Ovary (tissue), 10 donors: ENCODE measurements at places on chromosomes 3 and 15. TPM values are rescaled to one million over a fixed set of nuclear protein-coding genes. Genes with fewer than 3 reads are reported as not detected.

OCA2 gene
- total RNA-seq, result 0.68 TPM

HEG1 gene
- total RNA-seq, result 26.0 TPM

THSD4 gene
- 7.1 TPM for total RNA-seq

GOLGA8Q gene
- 1.0 TPM for total RNA-seq

DNA sequence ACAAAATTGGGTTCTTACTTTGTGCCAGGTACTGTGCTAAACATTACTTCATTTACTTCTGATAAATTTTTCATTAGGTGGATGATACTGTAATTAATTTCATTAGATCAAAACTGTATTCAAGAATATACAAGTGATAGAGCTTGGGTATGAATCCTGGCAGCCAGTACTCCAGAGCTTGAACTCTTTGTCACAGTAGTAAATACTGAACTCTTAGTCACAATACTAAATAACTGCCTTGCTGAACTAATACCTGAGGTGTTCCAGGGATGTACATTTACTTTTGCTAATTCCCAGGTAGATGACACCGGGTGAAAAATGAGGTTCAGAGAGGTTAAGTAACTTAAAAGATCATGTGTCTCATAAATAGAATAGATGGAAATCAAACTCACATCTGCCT, 20.3 kb downstream of the FXR1 start:
- peaks cover 2% of the 10 kb centered on the region for H3K4me1 ChIP-seq
- H3K4me3 ChIP-seq, result no peak overlapping the region
- no peak overlapping the region for H3K27ac ChIP-seq
- no peaks in the 10 kb centered on the region for H3K36me3 ChIP-seq
- no peak for DNase-seq

GRCh38 chr15:101057841-101058407, 138.8 kb downstream of the LRRK1 start:
- no peak overlapping the region for H3K27ac ChIP-seq
- H3K27me3 ChIP-seq, result no peaks in the 10 kb centered on the region
- DNase-seq, result no peak
- H3K36me3 ChIP-seq, result no peaks in the 10 kb centered on the region
- no peak overlapping the region for H3K4me3 ChIP-seq

DNA sequence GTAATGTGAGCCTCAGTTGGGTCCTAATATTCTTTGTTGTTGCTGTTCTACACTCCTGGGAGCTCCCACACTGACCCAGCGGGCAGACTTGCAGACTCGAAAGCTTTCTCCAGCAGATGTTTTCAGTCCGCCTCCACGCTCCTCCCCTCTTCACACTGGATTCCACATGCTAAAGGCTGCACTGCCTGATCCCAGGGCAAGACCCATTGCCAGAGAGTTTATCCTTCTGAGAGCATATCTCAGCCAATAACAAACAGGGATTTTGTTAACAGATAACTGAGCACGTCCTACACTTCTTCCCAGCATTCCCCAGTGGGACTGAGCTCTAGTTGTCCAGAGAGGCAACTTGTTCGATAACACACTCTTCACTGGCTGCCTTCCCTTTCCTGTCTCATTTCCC, 8.0 kb upstream of the COL6A6 start:
- DNase-seq, result peak; percentile 38
- peaks cover 2% of the 10 kb centered on the region for H3K4me1 ChIP-seq
- no peaks in the 10 kb centered on the region for H3K27me3 ChIP-seq
- no peak overlapping the region for H3K4me3 ChIP-seq

DNA sequence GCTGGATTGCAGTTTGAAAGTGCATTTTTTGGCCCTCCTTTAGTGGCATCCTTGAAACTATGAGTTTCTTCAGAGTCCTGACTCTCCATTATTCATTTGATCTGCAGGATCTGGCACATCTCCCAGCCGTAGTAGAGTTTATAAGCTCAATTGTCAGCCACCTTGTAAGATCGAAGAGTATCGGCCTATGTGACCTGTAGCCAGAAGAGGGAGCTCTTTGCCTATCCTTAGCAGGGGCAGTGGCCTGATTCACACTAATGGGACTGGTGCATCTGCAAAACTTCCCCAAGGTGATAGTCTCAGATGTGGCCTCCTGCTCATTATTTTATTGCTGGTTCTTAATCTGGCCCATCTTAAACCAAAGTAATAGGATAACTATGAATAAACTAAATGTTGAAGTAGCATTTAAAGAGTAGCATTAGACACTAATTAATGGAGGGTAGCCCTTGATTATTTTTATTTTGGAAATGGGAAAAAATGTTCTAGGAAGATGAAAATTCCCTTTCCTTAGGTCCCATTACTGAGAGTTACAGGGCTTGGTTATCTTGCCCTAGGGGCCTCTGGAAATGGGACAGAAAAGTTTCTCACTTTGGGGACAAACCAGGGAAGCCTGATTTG, 21.2 kb downstream of the GCSAM start:
- no peaks in the 10 kb centered on the region for H3K4me1 ChIP-seq
- DNase-seq, result no peak
- no peaks in the 10 kb centered on the region for H3K27me3 ChIP-seq
- H3K27ac ChIP-seq, result no peak overlapping the region
- no peak overlapping the region for H3K4me3 ChIP-seq

DNA sequence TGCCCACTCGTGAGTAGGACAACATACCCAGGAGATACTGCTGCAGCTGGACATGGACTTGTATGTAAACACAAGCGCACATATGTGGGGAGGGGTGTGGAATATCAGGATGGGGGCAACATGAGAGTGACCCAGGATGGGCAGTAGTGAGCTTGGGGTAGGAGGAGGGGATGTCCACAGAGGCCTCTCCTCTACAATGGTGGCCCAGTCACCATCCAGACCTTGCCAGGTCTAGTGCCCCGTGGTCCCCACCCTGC, 266 bp upstream of the ZBTB47 start:
- H3K4me1 ChIP-seq, result peaks cover 16% of the 10 kb centered on the region
- no peaks in the 10 kb centered on the region for H3K36me3 ChIP-seq
- DNase-seq, result no peak
- peak overlapping the region; percentile 95 for H3K27ac ChIP-seq
- peak overlapping the region; percentile 88 for H3K4me3 ChIP-seq

DNA sequence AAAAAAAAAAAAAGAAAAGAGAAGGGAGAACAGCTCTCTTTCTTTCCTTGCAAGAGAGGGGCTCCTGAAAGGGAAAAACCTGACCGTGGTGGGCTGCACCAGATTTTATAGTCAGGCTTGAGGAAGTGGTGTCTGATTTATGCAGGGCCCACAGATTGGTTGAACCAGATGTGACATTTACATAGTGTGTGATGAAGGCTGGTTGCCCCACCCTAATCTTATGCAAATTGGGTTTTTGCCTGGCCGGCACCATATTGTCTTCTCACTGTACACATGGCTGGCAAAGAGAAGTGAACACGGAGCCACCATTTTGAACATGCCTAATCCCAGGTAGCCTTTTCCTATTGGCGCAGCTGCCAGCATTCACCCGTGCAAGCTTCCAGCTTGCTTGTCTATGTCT, 154.4 kb downstream of the OXSM start:
- H3K4me1 ChIP-seq, result no peaks in the 10 kb centered on the region
- H3K4me3 ChIP-seq, result no peak overlapping the region
- H3K27ac ChIP-seq, result no peak overlapping the region
- no peaks in the 10 kb centered on the region for H3K27me3 ChIP-seq
- no peak for DNase-seq

GRCh38 chr3:72041511-72041910, 256.6 kb upstream of the PROK2 start:
- peak; percentile 21 for DNase-seq
- H3K4me3 ChIP-seq, result no peak overlapping the region
- no peaks in the 10 kb centered on the region for H3K27me3 ChIP-seq
- H3K27ac ChIP-seq, result no peak overlapping the region
- no peaks in the 10 kb centered on the region for H3K36me3 ChIP-seq
